Tibial nerve (tissue), 4 donors: ENCODE measurements at places on chromosomes 6 and 20. TPM values are rescaled to one million over a fixed set of nuclear protein-coding genes. Genes with fewer than 3 reads are reported as not detected.
A peak's percentile ranks its signal among the peaks of the same experiment; 100 is the strongest.

DNA sequence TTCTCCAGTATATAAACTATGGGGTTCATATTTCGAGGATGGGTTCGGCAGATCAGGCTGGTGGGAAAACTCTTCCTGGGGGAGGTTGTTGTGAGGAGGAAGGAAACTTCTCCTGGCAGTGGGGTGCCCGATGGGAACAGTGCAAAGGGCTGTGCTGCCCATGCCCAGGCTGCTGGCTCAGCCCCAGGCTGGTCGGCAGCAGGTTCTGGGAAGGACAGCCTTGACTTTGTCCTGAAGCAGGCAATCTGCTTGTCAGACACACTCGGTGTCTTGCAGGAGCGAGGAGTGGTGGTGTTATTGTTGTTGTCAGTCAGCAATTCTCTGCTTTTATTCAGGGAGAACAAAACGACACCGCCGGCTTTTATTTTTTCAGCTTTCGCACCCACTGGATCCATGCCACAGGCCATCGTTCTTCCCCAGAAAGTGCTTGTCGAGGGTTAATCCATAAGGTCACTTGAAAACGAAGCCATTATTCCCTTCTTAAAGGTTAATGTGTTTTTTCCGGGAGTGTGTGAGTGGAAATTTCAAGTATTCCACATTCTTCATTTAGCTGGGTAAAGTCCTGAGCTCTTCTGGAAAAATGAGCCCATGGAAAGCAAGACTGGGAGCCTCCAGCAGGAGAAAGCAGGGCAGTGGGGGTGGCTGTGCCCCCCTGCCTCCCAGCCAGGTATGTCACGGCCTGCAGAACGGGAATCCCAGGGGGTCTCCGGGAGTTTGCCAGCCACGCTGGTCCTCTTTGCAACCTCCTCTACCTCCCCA is 57.0 kb upstream of the STX16 start:
- H3K4me1 ChIP-seq = no peaks in the 10 kb centered on the region
- H3K27ac ChIP-seq = no peak overlapping the region
- DNase-seq = no peak
- H3K36me3 ChIP-seq = no peaks in the 10 kb centered on the region

DNA sequence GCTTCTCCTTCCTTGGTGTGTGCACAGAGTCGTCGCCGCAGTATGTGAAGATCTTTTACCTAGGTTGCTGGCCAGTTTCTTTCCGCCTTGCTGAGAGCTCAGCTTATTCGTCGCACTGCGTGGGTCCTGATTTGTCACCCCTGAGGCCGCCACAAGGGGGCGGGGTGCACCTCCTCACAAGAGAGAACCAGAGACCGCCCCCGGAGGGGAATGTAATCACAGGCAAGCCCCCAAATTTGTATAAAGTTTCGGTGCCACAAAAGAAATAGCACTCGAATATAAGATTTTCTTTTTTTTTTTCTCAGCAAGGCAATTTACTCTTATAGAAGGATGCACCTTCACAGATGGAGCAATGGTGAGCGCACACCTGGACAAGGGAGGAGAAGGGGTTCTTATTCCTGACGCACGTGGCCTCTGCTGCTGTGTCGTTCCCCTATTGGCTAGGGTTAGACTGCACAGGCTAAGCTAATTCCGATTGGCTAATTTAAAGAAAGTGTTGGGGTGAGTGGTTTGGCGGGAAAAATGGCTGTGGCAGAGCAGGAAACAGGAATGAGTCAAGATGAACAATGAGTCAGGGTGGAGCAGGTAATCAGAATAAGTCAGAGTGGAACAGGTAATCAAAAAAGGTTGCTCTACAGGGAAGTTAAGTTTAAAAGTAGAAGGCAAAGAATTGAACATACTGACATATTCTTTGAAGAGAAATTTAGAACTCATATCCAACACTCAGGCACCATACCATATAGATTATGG is 19.5 kb downstream of the NCOA3 start:
- H3K4me3 ChIP-seq = no peak overlapping the region
- H3K36me3 ChIP-seq = peaks cover 25% of the 10 kb centered on the region
- H3K4me1 ChIP-seq = no peaks in the 10 kb centered on the region

DNA sequence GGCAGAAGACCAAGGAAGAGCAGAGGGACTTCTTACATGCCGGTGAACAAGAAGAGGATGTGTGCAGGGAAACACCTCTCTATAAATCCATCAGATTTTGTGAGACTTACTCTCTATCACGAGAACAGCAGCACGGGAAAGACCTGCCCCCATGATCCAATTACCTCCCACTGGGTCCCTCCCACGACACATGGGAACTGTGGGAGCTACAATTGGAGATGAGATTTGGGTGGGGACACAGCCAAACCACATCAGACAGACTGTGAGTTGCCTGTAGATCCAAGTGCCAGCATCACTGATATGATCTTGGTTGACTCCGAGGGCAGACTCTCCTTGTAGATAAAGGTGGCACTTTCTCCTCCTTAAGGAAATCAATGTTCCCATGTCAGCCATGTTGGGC is 414.8 kb upstream of the JARID2 start:
- no peak overlapping the region for H3K27ac ChIP-seq
- DNase-seq = no peak
- H3K27me3 ChIP-seq = no peaks in the 10 kb centered on the region
- no peaks in the 10 kb centered on the region for H3K36me3 ChIP-seq
- H3K4me3 ChIP-seq = no peak overlapping the region
- H3K4me1 ChIP-seq = no peaks in the 10 kb centered on the region

GRCh38 chr20:33233129-33233774 is 2.5 kb upstream of the BPIFA1 start:
- H3K4me1 ChIP-seq = no peaks in the 10 kb centered on the region
- H3K4me3 ChIP-seq = no peak overlapping the region
- H3K36me3 ChIP-seq = no peaks in the 10 kb centered on the region
- no peak for DNase-seq
- H3K27ac ChIP-seq = no peak overlapping the region
- peaks cover 8% of the 10 kb centered on the region for H3K27me3 ChIP-seq

- DNase-seq = no peak
- H3K27me3 ChIP-seq = no peaks in the 10 kb centered on the region
These were observed 201.1 kb upstream of the RREB1 start for GRCh38 chr6:6906570-6907213.

GRCh38 chr6:149441740-149442139 is 41.7 kb downstream of the SUMO4 start:
- no peaks in the 10 kb centered on the region for H3K36me3 ChIP-seq
- H3K27ac ChIP-seq = no peak overlapping the region
- no peaks in the 10 kb centered on the region for H3K27me3 ChIP-seq
- DNase-seq = no peak

- DNase-seq = no peak
- H3K4me1 ChIP-seq = no peaks in the 10 kb centered on the region
- no peaks in the 10 kb centered on the region for H3K36me3 ChIP-seq
- peak overlapping the region; percentile 31 for H3K4me3 ChIP-seq
These were observed 2.6 kb downstream of the EPHA7 start for GRCh38 chr6:93416571-93417420.

DNA sequence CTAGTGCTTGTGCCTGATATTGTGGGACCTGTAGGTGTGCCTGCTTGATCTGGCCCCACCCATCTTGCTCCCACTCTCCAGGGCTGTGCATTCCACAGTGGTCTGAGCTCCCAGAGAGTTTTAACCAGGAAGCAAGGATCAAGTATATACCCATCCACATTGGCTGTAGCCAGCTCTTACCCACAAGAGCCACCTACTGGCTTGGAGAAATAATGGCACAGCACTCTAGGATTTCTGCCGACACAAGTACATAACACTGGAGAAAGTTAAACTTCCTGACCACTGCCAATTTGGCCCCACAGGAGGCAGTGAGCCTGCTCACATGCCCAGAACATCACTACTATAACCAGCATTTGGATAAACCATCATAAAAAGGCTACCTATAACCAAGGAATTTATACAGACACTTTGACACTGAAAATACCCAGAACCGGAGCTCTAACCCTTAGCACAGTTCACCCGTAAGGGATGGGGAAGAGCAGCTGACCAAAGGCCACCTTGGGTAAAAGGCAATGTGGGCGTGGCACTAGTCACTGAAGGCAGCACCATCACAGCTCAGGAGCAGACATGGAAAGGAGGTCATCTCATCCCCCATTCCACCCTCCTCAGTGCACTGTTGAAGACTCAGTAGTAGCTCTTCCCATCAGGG is 440.4 kb downstream of the BTBD3 start:
- no peaks in the 10 kb centered on the region for H3K27me3 ChIP-seq
- DNase-seq = no peak
- H3K4me3 ChIP-seq = no peak overlapping the region
- no peaks in the 10 kb centered on the region for H3K4me1 ChIP-seq
- H3K27ac ChIP-seq = no peak overlapping the region

DNA sequence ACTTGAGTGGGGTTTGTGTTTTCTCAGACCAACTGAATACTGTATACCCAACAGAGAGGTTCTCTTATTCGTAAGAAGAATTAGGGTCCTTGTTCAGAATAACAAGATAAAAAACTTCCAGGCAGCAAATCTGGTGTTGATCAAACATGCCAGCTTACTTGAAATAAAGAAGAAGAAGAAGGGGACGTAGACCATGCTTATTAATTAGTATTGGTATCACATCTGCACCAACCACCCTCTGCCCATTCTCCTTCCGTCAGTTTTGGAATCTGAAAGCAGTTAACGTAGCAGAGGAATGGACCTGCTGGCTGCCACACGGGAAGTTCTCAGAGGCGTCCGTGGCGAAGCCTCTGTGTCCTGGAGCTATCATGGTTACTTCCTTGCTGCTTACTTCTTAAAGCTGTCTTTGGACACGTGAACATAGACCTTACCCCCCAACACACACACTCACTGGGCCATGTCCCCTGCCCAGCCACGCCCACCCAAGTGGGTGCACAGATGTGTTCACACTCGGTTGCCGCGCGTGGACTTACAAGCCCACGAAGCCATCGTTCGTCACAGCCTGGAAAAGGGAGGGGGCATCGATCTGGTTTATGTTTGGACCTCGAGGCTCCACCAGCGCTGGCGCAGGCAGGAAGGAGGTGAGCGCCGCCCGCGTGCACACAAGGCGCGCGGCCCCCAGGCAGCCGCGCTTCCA is 4.1 kb upstream of the DLL1 start:
- no peak overlapping the region for H3K27ac ChIP-seq
- no peak for DNase-seq
- H3K27me3 ChIP-seq = peaks cover 92% of the 10 kb centered on the region
- peaks cover 40% of the 10 kb centered on the region for H3K4me1 ChIP-seq

DNA sequence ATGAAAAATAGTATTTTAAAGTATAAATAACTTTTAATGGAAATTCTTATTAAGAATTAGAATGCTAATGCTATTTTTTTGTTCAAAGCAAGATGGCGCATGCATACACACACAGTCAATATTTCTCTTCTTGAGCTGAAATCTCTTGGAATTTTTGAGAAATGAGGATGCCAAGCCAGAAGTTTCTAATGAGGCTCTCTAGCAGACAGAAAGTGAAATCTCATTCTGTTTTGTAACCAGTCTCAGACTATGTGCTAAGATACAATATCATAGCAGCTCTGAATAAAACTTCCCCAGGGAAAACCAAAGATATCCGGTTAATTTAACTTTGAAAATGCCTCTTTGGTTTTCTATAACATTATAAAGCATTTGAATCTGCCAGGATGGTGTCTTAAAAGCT is 97.2 kb upstream of the HDAC2 start:
- H3K4me3 ChIP-seq = no peak overlapping the region
- H3K36me3 ChIP-seq = no peaks in the 10 kb centered on the region
- H3K27ac ChIP-seq = no peak overlapping the region
- DNase-seq = no peak
- H3K4me1 ChIP-seq = no peaks in the 10 kb centered on the region

DNA sequence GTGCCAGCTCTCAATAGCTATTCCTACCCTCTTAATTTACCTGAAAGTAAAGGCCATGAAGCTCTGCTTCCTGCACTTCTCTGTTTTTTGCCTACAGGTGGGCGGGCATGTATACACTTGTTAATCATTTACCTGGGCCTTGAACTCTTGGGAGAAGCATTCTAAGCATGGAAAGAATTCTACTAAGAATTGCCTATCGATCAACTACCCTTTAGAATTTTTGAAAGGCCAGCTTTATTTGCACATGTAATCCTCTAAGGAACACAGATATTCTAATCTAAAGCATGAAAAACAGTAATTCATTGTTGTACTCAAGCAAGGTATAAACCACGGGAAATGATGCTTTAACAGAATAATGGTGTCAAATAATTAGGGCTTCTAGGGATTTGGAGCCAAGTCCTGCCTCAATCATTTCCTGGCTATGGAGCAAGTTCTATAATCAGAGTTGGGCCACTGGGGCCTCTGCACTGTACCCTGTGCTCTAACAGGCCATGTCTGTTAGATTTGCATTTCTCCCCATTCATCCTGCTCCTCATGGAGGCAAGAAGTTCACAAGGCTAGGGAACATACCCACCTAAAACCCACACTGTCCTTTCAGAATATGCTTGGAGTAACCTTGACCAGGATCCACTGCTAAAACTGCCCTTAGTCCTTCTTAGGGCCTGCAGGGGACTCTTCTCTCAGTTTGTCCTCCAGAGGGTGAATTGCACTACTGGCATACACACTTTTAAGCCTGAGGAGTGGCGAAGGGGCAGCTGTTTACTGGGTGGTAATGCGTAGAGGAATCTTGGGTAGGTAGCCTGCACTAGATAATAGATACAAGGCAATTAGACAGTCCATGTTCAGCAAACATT is 276.4 kb upstream of the JAG1 start:
- H3K36me3 ChIP-seq = no peaks in the 10 kb centered on the region
- H3K27ac ChIP-seq = no peak overlapping the region
- no peak overlapping the region for H3K4me3 ChIP-seq
- no peak for DNase-seq

GRCh38 chr6:22809370-22809769 is 240.0 kb downstream of the HDGFL1 start:
- no peak for DNase-seq
- no peak overlapping the region for H3K4me3 ChIP-seq
- H3K36me3 ChIP-seq = no peaks in the 10 kb centered on the region
- H3K27me3 ChIP-seq = no peaks in the 10 kb centered on the region
- no peaks in the 10 kb centered on the region for H3K4me1 ChIP-seq

DNA sequence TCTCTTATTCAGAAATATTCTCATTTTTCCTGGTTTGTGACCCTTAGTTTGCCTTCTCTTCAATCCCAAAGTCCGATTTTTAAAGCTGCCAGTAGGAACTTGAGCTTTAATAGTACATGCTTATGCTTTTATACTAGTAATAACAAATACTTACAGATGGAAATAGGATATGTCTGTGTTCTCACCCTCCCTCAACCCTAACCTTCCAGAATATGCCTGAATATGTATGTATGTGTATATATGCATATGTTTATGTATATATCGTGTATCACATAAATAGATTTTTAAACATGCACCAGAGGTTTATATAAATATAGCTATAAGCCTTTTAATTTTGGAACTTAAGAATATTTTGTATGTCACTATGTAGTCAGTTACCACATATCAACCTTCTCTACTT is 38.8 kb downstream of the CDYL start:
- H3K36me3 ChIP-seq = no peaks in the 10 kb centered on the region
- H3K4me1 ChIP-seq = peaks cover 6% of the 10 kb centered on the region
- H3K4me3 ChIP-seq = no peak overlapping the region
- H3K27ac ChIP-seq = no peak overlapping the region
- no peaks in the 10 kb centered on the region for H3K27me3 ChIP-seq

- H3K4me3 ChIP-seq = no peak within 1 kb of the TSS
- H3K4me1 ChIP-seq = no peaks in the 10 kb centered on the region
- no peaks in the 10 kb centered on the region for H3K27me3 ChIP-seq
- no peak within 1 kb of the TSS for H3K27ac ChIP-seq
- no peaks in the 10 kb centered on the region for H3K36me3 ChIP-seq
These were observed at the start of gene HLA-DQB1 for GRCh38 chr6:32666420-32667300. HLA-DQB1 (minus strand) TSS chr6:32666657; CDS start chr6:32666607, 50 bp downstream.

GRCh38 chr20:2533118-2533517 is 3.3 kb upstream of the TMC2 start:
- no peak overlapping the region for H3K4me3 ChIP-seq
- H3K27me3 ChIP-seq = no peaks in the 10 kb centered on the region
- no peaks in the 10 kb centered on the region for H3K4me1 ChIP-seq
- no peaks in the 10 kb centered on the region for H3K36me3 ChIP-seq

Gene PSORS1C2
- total RNA-seq = not detected

Gene SLC22A23
- total RNA-seq = 9.6 TPM

Gene NRN1
- total RNA-seq = 69.0 TPM

Gene SMLR1
- total RNA-seq = not detected

Gene PPP1R14C
- total RNA-seq = 0.42 TPM

Gene LY6G6C
- total RNA-seq = not detected

Gene MAK
- total RNA-seq = 0.90 TPM
